GM04503 (cell line): ENCODE measurements at places on chromosomes 12 and 14.
A peak's percentile ranks its signal among the peaks of the same experiment; 100 is the strongest.

GRCh38 chr14:31837031-31837430 lies 240.1 kb upstream of the ARHGAP5 start:
- DNase-seq = no peak

DNA sequence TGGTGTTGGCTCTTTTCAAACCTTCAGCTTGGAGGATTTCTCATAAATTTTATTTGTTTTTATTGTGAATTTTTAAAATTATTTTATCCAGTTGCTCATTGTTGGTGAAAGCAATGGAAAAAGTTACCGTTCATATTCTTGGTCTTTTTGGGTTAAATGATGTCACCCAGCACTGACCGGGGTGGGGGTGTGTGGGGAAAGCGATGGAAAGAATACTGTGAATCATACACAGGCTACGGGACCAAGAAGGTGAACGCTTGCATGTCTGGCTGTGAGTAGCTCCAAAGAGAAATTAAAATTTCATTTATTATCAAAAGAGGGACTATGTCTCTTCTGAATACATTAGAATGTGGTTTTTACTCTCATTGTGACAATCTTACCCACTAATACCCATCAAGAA lies 430.1 kb downstream of the AEBP2 start:
- no peak for DNase-seq

GRCh38 chr12:16352481-16352880 lies 5.0 kb downstream of the MGST1 start:
- DNase-seq = no peak

DNA sequence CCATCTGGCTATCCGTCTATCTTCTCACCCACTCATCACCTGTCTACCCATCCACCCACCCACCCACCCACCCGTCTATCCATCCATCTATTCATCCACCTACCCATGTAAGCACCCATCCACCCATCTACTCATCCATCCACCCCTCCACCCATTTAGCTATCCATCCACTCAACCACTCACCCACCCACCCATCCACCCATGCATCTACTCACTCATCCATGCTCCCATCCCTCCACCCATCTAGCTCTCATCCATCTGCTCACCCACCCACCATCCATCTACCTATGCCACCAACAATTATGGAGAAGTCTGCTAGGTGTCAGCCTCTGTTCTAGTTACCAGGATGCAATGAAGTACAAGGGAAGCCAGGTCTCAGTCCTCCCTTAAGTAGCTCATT lies 11.1 kb downstream of the TNFAIP2 start:
- no peak for DNase-seq

GRCh38 chr14:43031598-43031997 lies 1424.9 kb downstream of the LRFN5 start:
- DNase-seq = no peak

DNA sequence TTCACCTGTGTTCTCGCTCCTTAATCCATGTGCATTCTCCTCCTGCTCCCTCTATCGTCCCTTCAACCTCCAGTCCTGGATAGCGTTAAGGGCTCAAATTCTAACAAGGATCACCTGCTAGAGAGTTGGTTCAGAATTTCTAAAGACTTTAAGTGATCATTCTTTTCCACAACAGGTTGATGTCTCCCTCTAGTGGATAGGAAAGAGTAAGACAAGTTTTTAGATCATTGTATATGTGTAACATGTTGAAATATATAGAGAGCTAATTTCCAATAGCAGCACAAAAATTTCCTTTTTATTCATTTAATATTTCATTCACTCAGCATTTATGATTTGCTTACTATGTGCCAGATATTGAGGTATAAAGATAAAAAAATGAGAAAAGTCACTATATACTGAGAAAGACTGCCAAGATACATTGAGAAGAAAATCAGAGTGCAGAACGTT lies 9.3 kb upstream of the ESR2 start:
- DNase-seq = peak; percentile 13

DNA sequence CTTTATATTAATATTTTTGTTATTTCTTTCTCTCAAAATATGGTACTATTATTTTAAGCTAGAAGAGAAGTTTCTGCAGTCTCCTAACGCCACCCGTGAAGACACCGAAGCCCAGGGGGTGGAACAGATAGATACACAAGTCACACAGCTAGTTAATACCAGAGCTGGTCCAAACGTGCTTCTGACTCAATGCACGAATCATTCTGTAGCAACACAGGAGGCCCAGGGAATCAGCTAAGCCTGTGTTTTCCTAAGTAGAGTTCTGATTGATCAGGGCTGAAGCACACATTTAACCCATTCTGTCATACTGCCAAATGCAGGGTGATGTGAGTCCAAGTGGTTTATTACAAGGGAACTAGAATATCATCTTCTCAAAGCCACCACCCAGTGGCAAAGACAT lies 116.9 kb upstream of the PWP1 start:
- no peak for DNase-seq

GRCh38 chr14:105067140-105067968 lies 2.1 kb upstream of the GPR132 start:
- DNase-seq = no peak

DNA sequence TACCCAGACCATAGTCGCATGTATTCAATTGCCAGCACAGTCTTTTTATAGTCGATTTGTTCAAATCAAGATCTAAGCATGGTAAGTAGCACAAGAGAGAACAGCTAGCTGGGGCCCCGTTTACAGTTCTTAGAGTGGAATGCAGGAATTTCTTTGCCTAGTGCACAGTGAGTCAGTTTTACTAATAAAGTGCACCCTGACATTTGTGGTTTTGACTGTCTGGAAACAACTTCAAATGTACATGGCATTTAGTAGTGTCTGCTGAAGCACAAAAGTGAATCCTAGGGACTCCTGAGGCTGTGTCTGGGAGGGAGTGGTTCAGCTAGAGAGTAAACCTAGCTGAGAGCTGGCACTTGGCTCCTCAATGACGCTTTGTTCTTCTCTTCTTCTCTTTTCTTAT lies 64.9 kb downstream of the TMX1 start:
- DNase-seq = peak; percentile 93

DNA sequence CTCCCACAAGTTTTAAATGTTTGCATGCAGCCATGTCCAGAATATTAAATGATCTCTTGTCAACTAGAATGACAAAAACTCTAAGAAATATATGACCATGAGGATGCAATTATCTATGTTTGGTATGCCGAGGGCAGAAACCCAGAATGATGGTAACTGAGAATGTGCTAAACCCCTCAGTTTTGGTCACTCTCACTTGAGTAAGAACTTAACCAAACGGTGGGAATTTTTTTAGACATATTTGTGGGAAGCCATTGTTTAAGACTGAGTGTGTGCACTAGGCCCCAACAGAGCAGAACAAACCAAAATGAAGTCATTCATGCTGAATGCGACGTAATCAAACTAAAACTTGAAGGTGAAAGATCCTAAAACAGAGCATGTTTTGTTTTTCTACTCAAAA lies 1927.9 kb upstream of the SEL1L start:
- DNase-seq = no peak

GRCh38 chr12:9799961-9800360 lies 27.3 kb upstream of the KLRF1 start:
- DNase-seq = no peak

GRCh38 chr12:9751204-9752144 lies 9.2 kb downstream of the CD69 start:
- DNase-seq = no peak

GRCh38 chr12:3042394-3042793 lies 34.8 kb upstream of the TSPAN9 start:
- DNase-seq = no peak

DNA sequence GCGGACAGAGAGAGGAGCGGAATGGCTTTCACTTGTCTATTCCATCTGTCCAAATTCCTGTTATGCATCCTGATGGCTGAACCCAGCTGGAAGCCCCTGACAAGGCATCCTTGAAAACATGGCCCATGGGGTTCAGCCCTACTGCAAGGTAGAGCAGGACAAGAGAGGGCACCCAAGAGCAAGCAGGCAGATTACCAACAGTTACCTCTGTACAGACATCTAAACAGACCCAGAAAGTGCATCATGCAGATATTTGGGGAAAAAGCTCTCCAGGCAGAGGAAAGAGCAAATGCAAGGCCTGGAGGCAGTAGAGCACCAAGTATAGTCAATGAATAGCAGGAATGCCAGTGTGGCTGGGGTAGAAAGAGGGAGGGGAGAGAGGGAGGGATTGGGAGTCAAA lies 407.5 kb downstream of the PCNX1 start:
- DNase-seq = no peak

DNA sequence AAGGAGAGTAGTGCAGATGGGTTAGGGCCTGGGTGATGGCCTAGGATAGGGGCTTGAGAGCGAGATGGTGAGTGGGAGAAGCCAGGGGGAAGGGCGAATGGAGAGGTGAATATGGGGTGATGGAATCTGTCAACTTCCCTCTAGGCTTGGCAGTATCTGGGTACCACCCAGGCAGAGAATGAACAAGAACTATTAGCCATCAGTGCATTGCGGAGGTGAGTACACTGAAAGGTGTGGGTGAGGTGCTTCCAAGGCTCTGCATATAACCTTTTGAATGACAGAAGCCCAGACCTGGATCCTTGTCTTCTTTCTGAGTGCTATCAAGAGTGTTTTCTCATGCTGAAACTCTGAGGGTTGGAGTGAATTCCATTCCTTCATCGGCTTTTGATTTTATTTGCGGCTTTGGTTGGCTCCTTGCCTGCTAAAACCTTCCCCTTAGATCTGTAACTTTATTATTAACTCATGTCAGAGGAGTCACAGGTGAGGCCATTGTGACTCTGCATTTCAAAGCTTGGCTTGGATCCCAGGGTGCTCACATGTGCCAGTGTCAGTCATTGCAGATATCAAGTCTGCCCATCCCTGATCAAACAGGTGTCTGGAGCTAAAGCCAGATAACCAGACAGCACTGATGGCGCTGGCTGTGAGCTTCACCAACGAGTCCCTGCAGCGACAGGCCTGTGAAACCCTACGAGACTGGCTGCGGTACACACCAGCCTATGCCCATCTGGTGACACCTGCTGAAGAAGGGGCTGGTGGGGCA lies 18.6 kb downstream of the PEX5 start:
- DNase-seq = no peak

DNA sequence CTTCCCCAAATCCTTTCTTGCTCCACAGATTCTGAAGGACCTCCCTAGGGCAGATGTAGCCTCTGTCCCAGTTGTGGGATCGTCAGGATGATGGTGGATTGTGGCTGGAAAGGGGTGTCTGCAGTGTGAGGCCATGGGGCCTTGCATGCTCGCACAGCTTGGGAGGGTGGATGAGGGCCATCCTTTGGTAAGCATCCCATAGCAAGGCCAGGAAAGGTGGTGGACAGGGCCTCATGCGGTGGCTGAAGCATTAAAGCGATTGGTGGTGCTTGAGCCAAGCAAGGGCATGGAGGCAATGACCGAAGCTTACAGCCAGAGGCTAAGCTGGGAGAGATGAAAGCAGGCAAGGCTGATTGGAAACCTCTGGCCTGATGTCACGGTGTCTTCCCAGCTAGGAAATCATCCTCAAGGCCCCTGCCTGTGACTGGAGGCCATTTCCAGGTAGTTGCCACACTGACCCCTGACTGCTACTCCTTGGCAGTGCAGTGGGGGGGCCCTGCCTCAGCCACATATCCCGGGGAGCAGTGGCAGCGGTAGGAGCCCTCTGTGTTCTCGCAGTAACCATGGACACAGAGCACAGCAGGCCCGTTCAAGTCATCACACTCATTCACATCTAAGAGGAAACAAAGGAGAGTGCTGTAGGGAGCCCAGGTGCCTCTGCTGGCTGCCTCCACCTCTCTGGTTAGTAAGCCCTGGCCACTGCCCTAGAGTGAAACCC lies 7.0 kb downstream of the ISCA2 start:
- no peak for DNase-seq

DNA sequence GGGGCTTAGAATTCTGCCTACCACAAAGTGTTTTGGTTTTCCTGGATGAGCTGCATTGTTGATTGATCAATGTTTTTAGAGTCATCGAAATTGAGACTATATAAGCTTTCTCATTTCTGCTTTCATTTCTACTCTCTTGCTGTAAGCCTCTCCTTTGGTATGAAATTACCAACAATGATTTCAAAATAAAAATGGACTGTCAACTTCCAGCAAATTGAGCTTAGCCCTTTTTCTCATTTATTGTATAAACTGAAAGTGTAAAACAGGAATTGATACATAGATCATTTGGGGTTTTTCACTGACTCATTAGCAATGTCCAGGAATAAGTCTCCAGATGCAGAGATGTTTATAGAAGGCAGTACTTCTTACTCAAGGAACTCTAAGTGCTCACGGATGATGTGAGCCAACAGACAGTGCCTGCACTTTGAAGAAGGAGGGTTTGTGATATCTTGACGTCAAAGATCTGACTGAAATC lies 20.0 kb upstream of the PCNX1 start:
- no peak for DNase-seq

DNA sequence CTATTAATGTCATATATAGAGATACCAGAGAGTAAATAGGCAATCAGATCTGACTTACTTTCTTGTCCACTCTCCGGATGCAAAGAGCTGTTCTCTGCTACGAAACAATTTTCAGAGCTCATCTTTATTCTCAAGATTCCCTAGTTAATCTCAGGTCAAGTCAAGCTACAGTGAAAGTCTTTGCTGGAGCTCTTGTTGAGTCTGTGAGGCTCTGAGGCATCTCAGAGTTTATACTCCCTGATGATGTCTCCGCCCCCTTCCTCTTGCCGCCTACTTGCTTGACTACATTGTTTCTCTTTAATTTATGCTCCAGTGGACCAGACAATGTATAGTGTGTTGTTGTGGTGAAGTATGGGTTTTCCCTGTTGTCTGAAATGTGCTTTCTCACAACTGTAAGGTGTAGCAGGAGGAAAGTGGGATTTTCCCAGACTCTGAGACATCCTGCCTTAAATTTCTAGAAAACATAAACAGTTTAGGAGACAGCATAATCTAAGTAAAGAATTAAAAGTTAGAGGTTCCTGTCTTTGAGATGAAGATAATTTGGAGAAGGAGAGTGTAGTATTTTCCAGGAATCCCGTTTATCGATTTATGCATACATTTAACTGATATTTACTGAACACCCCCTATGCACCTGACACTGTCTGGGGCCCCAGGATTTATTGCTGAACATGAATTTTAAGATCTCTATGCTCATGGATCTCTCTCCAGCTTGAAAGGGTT lies at the start of gene CD69:
CD69 (minus strand) TSS at position 203 of the 720 bp plus-strand sequence; CDS start at position 122, 81 bp downstream.
- no peak for DNase-seq

GRCh38 chr12:124667506-124668326 lies 100.3 kb upstream of the NCOR2 start:
- DNase-seq = no peak

GRCh38 chr12:94753036-94753679 lies 102.8 kb upstream of the TMCC3 start:
- DNase-seq = no peak

- DNase-seq = no peak
These were observed 227.7 kb upstream of the CRY1 start for GRCh38 chr12:107320929-107321631.
